Myocyte (in vitro differentiated cells): ENCODE measurements at places on chromosomes 7 and 10. TPM values are rescaled to one million over a fixed set of nuclear protein-coding genes. Genes with fewer than 3 reads are reported as not detected.

Gene PLPP4
- 0.19 TPM in 1 of 2 replicates, not detected in the other for total RNA-seq

Gene KCP
- total RNA-seq, result 0.19 and 0.42 TPM in 2 replicates

Gene FKBP6
- 0.11 TPM in 1 of 2 replicates, not detected in the other for total RNA-seq

Gene GNAT3
- total RNA-seq, result not detected in 2 replicates

Gene AOAH
- total RNA-seq, result not detected in 2 replicates

Gene LRRC4
- total RNA-seq, result 1.3 and 1.7 TPM in 2 replicates

Gene ASB10
- total RNA-seq, result 0.99 TPM in 1 of 2 replicates, not detected in the other

Gene SAMD9L
- total RNA-seq, result 25.0 and 27.7 TPM in 2 replicates

Gene DRGX
- not detected in 2 replicates for total RNA-seq

- no peak for DNase-seq
Observed at GRCh38 chr10:22301193-22301592, 15.0 kb upstream of the COMMD3 start.

- DNase-seq, result peak; percentile 22
Observed at GRCh38 chr10:27542812-27543211, 38.7 kb downstream of the RAB18 start.

- peak; percentile 42 for DNase-seq
Observed at GRCh38 chr7:28738412-28738811, 219.7 kb downstream of the TRIL start.

- no peak for DNase-seq
Observed at GRCh38 chr7:123936388-123936787, 11.3 kb downstream of the SPAM1 start.

GRCh38 chr10:43054593-43054992 is 22.3 kb upstream of the RET start:
- DNase-seq, result no peak

DNA sequence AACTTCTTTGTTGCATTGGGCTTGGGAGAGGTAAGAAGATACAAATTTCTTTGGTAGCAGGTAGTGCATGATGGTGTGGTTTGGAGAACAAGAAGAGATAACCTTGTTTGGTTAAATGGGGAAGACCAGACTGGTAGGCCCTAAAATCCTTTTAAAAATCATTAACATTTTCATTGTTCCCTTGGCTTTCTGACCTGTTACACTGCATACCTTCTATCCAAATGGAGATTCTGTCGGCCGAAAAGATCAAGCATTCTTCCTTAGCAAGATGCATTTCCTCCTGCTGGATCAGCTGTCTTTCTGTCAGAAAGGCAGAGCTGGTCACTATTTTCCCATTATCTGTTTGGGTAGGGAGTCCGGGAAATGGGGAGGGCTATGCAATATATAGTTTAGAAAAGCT is 33.7 kb downstream of the AGK start:
- DNase-seq, result no peak

GRCh38 chr10:117680601-117681000 is 138.1 kb downstream of the EMX2 start:
- DNase-seq, result no peak

- peak; percentile 74 for DNase-seq
Observed at GRCh38 chr7:46389146-46389545, 468.1 kb upstream of the IGFBP3 start.

- DNase-seq, result no peak
Observed at GRCh38 chr7:71665716-71666115, 533.8 kb downstream of the GALNT17 start.

DNA sequence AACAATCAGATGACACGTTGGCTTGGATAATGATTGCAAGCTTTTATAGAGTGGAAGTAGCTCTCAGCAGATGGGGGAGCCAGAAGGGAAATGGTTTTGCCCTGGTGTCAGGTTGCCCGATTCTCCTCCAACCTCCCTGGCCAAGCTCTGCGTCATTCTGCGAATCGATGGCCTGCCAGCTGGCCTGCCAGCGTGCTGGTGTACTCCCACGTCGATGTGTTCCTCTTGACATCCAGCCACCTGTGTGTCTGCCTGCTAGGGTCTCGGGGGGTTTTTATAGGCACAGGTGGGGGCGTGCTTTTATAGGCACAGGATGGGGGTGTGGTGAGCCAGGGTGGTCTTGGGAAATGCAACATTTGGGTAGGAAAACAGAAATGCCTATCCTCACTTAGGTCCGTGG is 4.6 kb downstream of the NET1 start:
- DNase-seq, result no peak

DNA sequence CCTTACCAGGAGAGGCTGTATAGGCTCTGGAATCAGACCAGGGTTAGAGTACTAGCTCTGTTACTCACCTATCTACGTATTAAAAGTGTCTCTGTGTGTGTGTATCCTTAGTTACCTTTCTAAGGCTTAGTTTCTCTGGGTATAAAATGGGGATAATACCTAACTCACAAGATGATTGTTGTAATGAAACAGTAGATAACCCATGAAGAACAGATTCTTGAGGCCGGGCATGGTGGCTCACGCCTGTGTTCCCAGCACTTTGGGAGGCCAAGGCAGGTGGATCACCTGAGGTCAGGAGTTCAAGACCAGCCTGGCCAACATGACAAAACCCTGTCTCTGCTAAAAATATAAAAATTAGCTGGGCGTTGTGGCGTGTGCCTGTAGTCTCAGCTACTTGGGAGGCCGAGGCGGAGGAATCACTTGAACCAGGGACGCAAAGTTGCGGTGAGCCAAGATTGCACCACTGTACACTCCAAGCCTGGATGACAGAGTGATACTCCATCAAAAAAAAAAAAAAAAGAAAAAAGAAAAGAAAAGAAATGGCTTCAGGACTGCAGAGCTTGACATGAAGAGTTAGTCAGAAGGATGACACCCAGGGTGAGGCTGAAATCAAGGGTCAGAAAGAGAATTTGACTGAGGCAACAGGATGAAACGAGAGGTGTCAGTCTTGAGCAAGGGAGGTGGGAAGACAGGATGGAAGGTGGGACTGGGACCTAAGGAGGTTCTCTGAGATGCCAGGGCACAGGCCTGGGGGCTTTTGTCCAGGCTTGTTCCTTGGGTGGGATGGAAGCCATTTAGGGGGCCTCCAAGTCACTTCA is 33.4 kb downstream of the PRKAR2B start:
- DNase-seq, result no peak

DNA sequence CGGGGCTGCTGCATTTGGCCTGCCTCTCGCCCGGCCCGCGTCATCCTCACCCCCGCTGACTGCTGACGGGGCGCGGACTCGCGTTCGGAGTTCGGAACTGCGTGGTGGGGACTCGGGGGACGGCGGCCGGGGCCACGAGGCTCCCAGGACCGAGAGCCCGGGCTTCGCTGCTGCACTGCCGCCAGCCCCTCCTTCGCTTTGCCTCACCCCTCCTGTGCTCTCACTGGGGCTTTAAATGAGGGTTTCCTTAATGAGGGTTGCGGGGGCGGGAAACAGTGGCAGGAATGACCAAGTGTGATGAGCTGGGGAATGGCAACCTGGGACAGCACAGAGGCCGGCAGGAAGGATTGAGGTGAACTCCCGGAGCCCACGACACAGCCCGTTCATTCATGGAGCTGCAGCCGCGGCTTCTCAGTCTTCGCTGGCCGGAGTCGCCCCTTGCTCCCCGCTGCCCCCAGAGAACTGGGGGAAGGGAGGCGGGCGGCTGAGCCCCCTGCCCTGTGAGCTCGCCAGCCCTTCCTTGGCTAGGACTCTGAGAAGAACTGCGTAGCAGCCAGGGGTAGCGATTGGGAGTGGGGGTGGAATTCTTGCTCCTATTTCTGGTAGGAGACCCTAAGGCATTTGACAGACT is 1.5 kb upstream of the LRRC4 start:
- DNase-seq, result no peak

DNA sequence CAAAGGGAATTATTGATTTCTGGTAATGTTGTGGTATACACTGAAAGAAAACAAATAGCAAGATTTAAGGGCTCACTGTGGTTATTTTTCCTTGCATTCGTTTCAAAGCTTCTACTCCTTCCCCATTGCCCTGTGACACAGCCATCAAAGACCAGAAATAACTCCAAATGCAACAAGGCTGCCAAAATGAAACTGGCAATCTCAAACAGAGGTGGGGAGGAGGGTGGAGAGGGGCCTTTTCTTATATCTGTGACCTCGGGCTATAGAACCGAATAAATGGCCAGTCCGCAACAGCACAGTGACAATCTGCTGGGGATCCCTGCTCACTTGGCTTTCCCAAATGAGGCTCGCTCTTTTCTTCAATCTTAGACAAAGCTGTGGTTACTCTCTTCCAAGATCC is 17.4 kb upstream of the SPOCK2 start:
- no peak for DNase-seq

DNA sequence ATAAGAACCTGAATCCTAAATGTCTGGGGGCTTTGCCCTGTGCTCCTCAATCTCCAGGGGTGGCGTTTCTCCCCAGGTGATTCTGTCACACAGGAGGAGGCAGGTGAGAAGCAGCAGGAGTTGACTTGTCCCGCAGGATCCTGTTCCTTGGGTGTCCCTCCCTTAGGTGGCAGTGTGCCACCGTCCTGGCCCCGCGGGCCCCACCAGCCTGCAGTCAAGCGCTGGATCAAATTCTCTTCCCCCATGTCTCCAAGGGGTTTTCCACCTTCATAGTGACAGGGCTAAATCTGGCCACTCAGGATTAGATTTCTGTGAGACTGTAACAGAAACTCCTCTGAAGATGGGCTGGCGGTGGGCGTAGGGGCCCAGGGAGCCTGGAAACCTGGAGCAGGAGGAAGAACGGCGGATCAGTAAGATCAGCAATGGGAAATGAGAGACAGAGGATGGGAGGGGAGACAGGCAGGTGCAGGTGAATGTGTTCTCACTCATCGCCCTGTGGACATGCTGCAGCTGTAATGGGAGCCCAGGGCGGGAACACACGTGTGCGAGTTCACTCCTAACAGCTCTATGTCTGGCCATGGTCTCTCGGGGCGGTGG is 329.2 kb upstream of the COBL start:
- DNase-seq, result no peak

GRCh38 chr10:44589944-44590449 is 205.1 kb upstream of the CXCL12 start:
- DNase-seq, result no peak

DNA sequence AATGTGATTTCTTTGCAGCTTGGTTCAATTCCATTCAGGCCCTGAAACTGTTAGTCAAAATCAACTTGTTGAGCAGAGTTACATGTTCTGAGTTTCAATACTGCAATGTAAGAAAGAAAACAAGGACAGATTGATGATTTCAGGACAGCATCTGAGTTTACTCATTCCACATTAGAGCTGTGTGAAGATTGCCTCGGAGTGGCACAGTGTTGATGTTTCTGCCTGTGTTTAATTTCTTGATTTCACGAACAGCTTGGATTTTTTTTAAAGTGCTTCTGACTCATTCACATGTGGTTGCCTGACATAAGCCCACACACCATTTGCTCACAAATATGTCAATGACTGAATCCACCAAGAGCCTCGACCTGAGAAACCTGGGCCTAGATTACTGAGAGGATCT is 101.2 kb upstream of the PARD3 start:
- DNase-seq, result peak; percentile 81

DNA sequence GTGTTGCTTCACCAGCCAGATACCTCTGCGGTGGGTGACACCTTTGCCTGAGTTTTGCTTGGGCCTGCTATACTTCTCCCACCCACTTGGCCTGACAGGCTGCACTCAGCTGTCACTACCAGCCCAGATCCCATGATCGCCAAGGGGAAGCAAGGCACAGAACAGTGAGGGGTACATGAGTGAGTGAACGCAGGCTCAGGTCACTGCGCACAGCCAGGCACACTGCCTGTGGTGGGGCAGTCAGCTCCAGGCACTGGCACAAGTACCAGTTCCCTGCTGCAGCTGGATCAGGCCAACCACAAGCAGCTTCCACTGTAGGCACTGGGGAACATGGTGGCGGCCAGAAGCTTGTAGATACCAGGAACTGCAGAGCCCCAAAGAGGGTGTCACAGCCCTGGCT is 441.9 kb upstream of the GRM3 start:
- DNase-seq, result no peak

GRCh38 chr10:62005687-62006086 is 104.2 kb downstream of the ARID5B start:
- no peak for DNase-seq

GRCh38 chr10:117249493-117250093 is 8.7 kb downstream of the SLC18A2 start:
- DNase-seq, result no peak

DNA sequence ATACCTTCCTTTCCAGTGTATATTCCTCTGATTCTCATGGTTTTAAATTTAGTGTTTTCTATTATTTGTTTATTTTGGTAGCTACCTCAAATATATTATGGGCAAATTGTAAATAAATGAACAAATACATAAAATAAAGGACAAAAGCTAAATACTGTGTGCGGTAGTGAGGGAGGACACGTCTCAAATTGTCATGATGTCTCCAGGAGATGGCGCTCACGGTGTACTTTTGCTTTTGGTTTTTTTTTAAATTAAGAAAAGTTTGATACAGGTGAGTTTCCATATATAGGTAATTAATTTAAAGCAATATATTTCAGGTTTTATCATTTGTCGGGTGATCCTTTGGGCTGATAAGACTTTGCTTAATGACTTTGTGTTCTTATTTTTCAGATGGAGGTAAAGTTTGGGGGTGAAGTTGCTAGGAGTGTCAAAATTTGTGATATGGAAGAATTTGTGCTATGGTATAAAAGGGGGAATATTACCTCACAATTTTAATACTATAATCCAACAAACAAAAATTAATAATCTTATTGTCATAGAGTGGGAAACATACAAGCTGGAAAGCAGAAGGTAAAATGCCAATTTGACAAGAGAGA is 68.4 kb upstream of the TMEM229A start:
- DNase-seq, result no peak

GRCh38 chr10:49117376-49118070 is 2.2 kb upstream of the VSTM4 start:
- no peak for DNase-seq

GRCh38 chr7:12637819-12638592 is 49.4 kb upstream of the ARL4A start:
- peak; percentile 32 for DNase-seq

GRCh38 chr10:17394854-17395253 is 59.5 kb downstream of the ST8SIA6 start:
- no peak for DNase-seq

- DNase-seq, result no peak
Observed at GRCh38 chr7:76053461-76053860, 5.6 kb downstream of the MDH2 start.

GRCh38 chr7:32762925-32763293 is 128.7 kb downstream of the KBTBD2 start:
- DNase-seq, result no peak

DNA sequence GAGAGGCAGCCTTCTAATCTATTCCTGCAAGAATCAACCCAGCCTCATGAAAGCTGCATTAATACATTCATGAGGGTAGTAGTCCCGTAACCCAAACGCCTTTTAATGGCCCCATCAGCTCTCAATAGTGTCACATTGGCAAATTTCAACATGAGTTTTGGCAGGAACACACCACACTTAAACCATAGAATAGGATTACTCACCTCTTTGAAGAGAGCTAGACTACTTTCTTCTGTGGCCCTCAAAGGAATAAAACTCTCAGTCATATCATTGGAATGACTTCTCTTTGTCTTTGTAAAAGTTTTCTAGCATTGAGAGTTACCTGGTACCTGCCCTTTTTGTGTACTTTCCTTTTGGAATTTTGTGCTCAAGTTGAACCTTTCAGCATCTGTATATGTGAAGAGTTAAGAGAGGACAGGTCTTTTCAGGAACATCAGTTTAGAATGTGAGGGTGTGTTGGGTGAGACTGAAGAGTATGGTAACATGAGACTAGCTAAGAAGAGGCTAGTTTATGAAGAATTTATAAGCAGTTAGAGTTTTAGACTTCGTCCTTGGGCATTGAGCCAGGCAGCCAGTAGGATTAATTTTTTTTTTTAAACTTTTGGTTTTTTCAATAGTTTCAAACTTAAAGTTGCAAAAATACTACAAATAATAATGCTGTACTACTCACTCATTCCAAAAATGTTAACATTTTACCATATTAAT is 92.6 kb downstream of the MLLT10 start:
- no peak for DNase-seq

- DNase-seq, result no peak
Observed at GRCh38 chr10:10870523-10871241, 147.0 kb upstream of the CELF2 start.
